Activated CD8-positive, alpha-beta T cell treated with anti-CD3 and anti-CD28 coated beads, Interleukin-2, amount 10 ng/mL, durations not matched to agents 7 days and 5 days (primary cell): ENCODE measurements at places on chromosomes 2 and 18. TPM values are rescaled to one million over a fixed set of nuclear protein-coding genes. Genes with fewer than 3 reads are reported as not detected.

DNA sequence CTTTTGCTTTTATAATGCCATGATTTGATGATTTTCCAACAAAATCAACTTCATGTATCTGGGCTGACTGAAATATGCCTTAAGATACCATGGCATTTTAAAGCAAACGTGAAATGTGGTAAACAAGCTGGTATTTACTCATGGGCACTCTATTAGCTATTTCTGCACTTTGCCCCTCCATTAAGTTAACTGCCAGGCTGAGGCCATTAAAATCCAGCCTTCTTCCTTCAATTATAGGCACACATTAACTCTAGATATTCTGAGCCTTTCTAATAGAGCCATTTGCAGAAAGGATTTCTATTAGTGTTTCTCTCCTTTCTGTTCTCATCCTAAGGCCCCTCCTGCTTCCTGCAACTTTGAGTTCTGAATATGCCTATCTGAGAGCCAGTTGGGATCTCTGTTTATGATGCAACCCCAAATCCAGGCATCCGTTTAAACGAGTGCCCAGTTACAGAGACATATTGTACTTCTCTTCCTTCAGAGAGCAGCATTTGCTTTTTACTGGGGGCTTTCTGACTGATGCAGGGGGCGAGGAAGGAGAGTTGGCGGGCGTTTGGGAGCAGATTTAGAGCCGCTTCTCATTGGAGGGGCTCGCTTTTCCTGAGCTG, 1.6 kb upstream of the KCNJ3 start:
- DNase-seq, result no peak

GRCh38 chr2:65103013-65103715, 26.7 kb downstream of the RAB1A start:
- DNase-seq, result no peak

Gene KCNE4
- not detected for total RNA-seq

Gene IL1RL2
- not detected for total RNA-seq

DNA sequence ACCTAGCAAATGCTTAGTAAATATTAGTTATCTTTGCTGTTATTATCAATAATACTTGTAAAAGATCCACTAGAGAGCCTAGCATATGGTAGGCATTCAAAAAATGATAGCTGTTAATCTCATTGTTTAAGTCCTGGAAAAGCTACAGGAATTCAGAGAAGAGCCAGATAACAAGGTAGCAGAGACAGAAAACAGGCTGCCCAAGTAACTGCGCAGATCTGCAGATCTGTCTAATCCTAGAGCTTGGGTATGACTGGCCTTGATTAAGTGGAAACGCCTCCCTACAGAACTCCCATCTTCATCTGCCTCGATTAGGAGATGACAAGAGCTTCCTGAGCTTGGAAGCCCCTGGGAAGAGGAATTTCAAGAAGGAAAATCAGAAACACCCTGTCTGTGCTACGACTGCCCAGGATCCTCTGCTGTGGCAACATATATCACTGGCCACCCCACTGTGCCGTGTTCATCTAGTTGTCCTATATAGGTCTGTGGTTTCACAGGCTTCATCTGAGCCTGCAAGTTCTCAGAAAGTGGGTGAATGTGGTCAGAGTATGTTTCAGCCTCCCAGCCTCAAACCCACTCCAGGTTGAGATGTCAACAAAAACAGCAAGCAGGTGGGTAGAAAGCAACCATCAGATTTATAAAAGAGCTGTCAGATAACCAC, 151.5 kb upstream of the PKDCC start:
- DNase-seq, result peak; percentile 60

DNA sequence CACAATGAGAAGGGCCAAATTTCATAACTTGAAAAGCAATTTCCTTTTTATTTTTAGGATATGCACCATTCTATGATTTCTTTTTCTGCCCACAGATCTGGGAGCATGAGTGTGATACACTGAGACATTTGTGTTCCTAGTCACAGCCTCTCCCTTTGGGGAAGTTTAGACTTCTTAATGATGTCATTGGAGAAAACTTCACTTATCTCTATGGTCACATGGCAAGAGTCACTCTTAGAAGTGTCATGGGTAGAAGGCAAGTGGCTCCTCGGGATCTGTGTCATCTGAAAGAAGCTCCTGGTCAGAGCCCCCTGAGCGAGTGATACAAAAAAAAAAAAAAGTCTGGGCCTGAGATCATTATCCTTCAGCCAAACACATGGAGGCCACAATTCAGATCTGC, 62.5 kb upstream of the LGALSL start:
- DNase-seq, result no peak
